ENCODE measurements at places on chromosomes 3 and 15.

DNA sequence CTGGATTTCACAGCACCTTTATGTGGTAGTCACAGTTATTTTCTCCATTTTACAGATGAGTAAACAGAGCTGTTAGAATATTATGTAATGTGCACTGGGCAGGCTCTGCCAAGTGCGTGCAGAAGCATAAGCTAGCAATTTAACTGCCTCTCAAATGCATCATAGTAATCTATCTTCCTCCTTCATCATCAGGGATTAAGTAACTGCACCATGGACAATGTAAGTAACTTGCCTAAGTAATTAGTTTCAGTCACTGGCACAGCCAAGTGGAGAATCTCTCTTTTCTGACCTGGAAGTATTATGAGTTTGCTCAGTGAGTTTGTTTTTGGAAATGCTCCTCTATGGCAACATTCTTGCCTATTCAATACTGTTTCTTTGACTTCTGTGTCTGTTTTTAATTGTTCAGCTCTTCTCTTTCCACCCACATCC is 260.5 kb downstream of the PTPRG start:
- DNase-seq, result no peak

DNA sequence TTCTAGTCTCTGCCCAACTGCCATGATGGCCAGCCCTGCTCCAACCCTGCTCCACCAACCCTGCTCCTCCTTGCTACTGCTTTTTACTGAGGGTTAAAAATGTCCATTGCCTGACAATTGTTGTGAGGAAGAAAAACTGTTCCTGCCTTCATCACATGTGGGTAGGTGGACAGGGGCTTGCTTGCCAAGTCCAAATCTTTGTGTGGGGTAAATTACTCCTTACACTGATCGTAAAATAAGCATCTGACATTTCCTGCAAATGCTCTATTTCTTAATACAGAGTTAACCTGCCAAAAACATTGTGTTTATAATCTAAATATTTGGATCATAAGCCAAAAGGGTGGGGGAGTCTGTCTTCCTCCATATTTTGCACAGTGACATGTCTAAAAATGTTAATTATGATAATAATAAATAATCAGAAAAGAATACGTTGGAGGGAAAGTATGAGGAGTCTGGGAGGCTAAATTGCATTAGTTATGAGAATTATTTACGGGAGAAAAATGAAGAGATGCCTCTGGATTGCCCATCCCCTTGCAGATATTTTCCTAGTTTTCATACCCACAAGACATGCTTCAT is 242.5 kb upstream of the TBL1XR1 start:
- DNase-seq, result no peak

DNA sequence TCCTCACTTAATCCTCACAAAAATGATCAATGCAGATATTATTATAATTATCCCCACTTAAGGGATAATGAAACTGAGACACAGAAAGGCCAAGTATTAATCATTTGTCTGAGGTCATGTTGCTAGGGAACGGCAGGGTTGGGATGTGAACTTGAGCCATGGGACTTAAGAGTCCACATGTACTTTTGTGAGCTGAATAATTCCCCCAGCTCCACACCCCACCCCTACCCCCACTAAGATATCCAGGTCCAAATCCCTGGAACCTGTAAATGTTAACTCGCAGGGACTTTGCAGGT is 290.5 kb upstream of the GADL1 start:
- DNase-seq, result no peak

DNA sequence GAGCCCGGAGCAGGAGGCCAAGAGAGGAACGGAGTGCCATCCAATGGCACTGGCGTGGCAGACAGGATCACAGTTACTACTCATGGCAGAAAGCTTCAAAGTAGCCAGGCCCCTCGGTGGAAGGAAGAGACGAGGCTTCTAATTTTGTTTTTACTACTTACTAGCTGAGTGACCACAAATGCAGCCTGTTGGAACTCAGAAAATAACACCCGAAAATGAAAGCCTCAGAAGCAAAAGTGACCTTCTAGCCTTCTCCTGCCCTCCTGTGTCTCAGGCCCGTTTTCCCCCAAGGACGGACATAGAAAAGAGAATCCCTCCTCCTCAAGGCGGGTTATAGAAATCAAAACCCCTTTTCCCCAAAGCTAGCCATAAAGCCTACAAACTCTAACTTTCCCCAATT is 9.9 kb upstream of the STRA6 start:
- no peak for DNase-seq

GRCh38 chr15:73004462-73004861 is 47.8 kb upstream of the NEO1 start:
- DNase-seq, result peak; percentile 11

DNA sequence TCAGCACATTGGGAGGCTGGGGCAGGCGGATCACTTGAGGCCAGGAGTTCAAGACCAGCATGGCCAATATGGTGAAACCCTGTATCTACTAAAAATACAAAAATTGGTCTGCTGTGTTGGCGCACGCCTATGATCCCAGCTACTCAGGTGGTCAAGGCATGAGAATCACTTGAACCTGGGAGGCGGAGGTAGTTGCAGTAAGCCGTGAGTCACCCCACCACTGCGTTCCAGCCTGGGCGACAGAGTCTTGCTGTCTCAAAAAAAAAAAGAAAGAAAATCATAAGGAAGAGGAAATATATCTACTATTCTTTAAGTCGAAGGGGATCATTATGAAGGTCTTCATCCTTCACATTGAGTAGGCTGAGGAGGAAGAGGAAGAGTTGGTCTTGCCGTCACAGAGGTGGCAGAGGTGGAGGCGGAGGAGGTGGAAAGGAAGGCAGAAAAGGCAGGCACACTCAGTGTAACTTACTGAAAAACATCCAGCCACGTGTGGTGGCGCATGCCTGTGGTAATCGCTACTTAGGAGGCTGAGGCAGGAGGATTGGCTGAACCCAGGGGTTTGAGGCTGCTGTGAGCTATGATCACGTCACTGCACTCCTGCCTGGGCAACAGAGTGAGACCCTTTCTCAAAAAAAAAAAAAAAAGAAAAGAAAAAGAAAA is 14.2 kb downstream of the CSK start:
- no peak for DNase-seq

- DNase-seq, result no peak
These were observed 65.5 kb downstream of the LINGO1 start for GRCh38 chr15:77567202-77567601.

GRCh38 chr3:195153130-195153529 is 117.8 kb downstream of the XXYLT1 start:
- DNase-seq, result peak; percentile 47

GRCh38 chr3:101673953-101674352 is 3.0 kb downstream of the ZBTB11 start:
- DNase-seq, result no peak

GRCh38 chr3:84958495-84959469 is at the start of gene CADM2:
TSS of gene CADM2 (plus strand) at chr3:84958989.
- peak; percentile 97 for DNase-seq

DNA sequence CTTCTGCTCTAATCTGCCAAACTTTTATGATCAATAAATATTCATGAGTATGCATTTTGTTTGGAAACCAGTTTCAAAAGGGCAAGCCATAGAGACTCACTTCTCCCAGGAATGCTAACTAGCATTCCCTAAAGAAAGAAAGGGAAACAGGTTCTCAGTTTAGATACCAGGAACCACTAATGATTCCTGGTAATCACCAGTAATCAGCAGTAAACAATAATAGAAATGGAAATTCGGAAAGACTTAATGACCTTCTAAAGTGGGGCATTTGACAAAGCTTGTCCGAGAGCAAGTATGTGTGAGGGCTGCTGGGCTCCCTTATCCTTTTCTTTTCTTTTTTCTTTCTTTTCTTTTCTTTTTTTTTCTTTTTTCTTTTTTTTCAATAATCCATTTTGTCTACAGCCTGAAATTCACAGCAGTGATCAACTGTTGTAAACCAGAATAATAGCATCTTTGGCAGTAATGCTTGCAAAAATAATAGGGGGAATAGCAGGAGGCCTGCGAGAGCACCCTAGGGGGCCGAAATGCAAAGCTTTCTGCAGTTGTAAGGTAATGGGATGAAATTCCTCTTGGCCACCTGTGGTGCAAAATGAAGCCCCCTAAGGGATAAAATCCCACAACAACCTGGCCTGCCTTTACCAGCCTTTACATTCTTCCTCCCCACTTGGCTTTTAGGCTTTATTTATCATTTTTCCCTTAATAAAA is 253.2 kb downstream of the ZPLD1 start:
- no peak for DNase-seq

- DNase-seq, result no peak
These were observed 584 bp downstream of the RPS17 start for GRCh38 chr15:82539691-82540054.

GRCh38 chr3:18307529-18307928 is 117.6 kb downstream of the SATB1 start:
- no peak for DNase-seq

DNA sequence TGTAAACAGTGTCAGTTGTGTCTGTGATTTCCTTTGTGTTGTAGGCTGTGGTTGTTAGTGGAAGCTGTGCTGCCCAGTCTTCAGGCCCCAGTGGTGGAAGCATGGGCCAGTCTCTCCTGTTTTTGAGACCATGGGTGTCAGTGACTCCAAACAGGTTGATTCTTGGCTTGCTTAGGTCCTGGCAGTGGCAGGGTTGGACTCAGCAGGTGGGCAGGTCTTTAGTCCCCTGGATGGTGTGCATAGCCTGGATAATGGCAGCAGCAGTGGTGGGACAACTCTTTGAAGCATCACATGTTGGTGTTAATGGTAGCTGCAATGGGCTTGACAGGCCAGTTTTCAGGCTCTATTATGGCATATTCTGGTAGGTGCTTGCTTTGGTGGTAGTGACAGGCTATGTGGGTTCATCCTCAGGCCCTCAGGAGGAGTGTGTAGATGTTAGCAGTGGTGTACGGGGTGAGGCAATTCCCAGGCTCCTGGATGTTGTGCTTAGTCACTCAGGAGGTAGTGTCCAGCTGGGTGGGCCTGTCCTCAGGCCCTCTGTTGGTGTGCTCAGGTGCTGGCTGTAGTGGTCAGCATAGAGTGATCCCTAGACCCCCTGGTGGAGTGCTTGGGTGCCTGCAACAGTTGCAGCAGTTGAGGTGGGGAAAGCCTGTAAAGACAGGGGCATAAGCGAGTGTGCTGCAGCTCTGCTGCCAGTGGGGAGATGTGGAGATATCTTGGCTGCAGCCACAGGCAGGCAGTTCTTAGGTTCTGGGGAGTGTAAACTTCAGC is 596.7 kb downstream of the PDCD6IP start:
- DNase-seq, result peak; percentile 42
